HuH-7 (cell line): ENCODE measurements at places on chromosomes 3 and 15.

GRCh38 chr3:141386126-141386488 lies 17.8 kb downstream of the ZBTB38 start:
- no peak for DNase-seq

DNA sequence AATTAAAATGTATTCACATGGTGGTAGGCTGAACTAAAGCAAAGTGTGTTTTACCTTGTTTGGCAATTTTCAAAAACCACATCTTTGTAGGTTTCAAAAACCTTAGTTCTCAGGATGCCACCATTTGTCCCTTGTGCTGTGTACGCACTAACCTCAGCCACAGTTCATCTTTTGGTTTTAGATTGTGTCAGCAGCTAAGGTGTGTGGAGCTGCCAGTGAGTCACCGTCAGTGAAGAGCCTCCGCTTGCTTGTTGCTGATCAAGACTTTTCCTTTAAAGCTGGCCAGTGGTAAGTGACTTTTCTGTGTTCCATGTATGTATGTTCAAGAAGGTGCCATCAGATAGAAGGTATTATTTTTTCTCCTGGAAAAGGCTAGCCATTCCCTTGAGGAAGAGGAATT lies 21.1 kb downstream of the OXNAD1 start:
- no peak for DNase-seq

- DNase-seq: no peak
These were observed 128.0 kb downstream of the ATP8B4 start for GRCh38 chr15:49990835-49991545.

DNA sequence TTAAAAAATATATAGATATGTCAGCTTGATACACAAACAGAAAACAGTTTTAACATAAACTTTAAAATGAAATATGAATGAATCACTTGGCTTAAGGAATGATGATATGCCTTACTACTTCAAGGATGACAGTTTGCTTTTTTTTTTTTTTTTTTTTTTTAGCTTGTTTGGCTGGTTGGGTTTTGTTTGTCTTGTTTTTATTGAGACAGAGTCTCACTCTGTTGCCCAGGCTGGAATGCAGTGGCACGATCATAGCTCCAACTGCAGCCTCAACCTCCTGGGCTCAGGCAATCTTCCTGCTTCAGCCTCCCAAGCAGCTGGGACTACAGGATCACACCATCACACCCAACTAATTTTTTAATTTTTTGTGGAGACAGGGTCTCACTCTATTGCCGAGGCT lies 14.5 kb downstream of the LRRC2 start:
- no peak for DNase-seq

DNA sequence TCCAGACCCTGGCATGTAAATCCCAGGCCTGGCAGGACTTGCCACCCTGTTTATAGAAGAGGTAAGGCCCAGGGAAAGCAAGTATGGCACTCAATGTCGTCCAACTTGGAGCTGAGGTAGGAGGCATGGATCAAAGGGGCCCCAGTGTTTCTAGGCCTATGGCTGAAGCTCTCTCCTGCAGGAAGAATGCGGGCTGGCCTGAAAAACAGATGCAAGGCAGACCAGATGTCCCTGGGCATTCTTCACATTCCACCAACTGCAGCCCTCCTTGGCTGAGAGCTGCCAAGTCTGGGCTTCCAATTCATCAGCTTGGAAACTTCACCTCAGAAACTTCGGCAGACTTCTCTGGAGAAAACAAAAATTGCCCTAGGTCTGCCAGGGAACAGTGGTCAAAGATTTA lies 22.2 kb downstream of the MESD start:
- no peak for DNase-seq

- DNase-seq: no peak
These were observed 169.0 kb upstream of the NECTIN3 start for GRCh38 chr3:110902453-110903085.

GRCh38 chr15:36591536-36592411 lies 12.3 kb downstream of the CDIN1 start:
- no peak for DNase-seq

GRCh38 chr15:99090938-99091337 lies 13.9 kb upstream of the SYNM start:
- DNase-seq: no peak

GRCh38 chr3:40971191-40972168 lies 227.8 kb upstream of the CTNNB1 start:
- DNase-seq: peak; percentile 51

DNA sequence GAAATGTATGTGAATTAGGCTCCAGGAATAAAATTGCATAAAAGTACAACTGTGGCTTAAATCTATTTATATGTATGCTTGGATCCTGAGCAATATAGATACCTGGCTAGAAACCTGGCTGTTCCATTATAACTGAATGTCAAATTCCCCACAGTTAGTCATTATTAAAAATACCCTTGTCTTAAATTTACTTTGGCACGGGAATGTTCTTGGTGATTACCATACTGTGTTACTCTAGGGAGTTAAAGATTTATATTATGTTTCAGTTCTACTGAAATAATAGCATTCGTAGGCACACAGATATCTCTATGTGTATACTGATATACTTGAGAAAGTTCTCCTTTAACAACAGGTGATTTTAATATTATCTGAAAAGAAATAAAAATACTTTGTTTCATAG lies 394.1 kb downstream of the PTPRG start:
- no peak for DNase-seq

DNA sequence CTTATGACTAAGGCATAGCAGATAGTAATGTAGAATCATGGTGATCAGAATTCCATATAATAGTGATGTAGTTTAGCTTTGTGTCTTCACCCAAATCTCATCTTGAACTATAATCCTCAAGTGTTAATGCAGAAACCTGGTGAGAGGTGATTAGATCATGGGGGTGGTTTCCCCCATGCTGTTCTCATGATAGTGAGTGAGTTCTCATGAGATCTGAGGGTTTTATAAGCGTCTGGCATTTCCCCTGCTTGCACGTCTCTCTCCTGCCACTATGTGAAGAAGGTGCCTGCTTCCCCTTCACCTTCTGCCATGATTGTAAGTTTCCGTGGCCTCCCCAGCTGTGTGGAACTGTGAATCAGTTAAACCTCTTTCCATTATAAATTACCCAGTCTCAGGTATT lies 138.7 kb upstream of the CBLB start:
- DNase-seq: no peak

- no peak for DNase-seq
These were observed 71.4 kb upstream of the LRIG1 start for GRCh38 chr3:66572090-66572675.

- no peak for DNase-seq
These were observed 1066.5 kb downstream of the PLOD2 start for GRCh38 chr3:145094355-145094941.

DNA sequence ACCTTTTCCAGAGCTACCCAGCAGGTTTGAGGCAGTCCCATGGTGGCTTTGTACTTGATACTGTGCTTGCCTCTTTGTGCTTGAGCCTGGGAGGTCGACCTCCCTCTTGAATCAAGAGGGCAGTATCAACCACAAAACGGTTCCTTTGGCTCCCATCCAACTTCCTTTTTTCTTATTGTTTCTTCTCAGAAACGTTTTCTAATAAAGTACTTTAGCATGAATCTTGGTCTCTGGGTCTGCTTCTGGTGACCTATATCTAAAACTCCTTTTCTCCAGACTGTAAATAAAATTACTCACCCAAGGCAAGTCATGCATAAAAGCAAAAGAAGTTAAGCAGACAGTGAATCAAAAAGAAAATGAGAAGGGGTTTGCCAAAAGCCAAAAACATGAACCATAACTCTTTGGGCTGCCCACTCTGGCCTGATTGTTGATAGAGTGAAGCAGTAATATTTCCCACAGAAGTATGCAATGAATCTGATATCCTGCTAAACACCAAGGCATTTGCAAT lies 112.2 kb upstream of the SLC4A7 start:
- no peak for DNase-seq

- DNase-seq: no peak
These were observed 85.1 kb downstream of the PDCD6IP start for GRCh38 chr3:33883538-33883950.

DNA sequence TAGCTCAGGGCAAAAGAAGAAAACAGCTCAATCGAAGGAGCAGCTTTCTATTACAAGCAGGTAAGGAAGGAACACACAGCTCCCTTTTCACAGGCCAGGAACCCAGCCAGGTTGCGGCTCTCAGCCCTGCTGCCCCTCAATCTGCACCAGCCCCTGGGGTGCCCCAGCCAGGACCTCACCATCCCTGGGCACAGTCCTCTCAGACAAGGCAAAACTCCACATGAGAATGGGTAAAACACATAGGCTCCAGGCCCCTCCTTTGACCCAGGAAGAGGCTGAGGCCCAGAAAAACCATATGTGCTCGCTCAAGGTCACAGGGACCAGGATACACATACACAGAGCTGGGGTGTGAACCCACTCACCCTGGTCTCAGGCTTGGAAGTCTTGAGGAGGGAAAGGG lies 178.7 kb upstream of the TLE3 start:
- DNase-seq: no peak

DNA sequence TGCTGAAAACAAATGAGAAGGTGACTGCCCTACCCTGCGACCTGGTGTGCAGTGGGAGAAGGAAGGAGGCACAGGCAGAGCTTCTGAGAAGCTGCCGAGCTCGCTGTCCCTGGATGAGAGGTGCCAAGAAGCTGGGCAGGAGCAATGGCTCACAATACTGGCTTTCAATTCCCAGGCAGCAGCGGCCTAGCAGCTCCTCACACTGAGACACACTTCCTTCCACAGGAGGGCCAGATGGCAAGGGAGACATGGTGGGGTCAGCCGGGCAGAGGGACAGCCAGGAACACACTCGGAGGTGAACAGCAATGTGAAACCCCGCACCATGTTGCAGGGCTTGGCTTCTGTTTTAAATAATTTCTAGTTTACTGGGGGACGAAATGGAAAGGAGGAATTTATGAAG lies 314.6 kb downstream of the EPHB1 start:
- no peak for DNase-seq

DNA sequence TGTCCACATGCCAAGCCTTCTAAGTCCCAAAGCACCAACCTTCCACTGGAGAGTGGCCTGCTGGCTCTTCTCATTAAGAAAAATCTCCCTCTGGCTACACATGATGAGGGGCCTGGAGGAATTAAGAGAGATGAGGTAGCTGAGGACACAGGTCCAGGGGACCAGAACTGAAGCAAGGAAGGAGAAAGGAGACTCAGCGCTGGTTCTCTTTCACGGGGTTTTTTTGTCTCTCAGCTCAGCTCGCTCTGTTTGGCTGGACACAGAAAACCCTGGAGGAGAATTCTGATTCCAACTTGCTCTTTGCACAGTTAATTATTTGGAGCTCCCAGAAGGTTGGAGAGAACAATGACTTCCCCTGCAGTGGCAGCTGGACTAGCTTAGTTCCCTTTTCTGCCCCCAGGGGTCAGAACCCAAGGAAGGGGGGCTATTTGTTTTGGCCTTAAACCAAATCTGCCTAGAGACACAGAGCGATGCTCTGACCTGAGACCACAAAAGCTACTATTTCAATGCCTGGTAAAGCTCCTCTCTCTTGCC lies 507.6 kb downstream of the FHIT start:
- no peak for DNase-seq

DNA sequence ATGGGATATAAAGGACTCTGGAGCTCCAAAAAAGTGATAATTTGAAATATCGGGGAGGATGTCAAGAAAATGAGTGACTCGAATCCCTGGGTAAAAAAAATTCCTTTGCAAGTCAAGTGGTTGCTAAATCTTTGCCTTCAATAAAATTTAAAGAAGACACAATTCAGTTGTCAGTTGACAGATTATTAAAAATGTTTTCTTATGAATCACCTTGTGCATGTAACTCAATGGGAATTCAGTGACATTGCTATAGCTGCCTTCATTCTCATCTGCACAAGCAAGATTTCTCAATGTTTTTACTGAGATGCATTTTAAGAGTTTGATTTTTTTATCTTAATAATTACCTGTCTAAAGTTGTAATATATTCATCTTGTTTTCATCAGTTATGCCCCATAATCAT lies 264.0 kb upstream of the IL12A start:
- DNase-seq: no peak

GRCh38 chr3:112813723-112814171 lies 32.9 kb downstream of the CD200R1L start:
- no peak for DNase-seq

DNA sequence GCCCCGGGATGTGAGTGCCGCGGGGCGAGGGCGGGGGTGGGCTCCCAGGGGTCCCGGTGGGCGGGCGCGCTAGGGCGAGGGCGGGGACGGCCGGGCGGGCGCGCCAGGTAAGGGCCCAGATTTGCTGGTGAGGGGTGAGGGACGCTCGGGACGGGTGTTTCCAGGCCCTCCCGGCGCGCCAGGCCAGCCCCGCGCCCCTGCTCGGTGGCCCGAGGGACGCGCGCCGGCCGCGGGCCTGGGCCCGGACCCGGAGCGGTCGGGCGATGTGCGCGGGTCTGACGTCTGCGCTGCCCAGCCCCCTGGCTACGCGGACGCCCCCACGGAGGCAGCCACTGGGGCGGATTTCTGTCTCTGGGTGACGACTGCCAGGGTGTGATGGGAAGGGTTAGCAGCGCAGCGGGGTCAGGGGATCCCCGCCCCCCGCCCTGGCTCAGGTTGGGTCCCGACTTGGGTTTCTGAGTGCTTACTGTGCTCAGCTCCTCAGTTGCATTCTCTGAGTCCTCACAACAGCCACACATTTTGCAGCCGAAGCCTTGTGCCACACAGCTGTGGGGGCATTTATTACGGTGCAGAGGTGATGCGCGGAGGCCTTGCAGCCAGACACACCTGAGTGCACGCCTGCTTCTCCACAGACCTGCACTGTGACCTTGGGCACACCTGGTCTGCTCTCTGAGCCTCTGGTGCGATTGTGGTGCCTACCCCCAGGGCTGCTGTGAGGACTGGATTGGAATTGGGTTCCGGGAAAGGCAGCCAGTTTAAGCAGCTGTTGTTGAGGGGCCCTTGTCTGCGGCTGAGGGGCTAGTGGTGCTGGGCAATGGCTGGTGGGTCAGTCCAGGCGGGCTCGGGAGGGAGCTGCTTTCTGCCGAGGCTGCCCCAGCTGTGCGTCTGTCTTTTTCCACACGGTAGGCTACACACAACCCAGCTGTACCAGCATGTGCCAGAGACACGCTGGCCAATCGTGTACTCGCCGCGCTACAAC lies 523 bp downstream of the HDAC11 start:
- DNase-seq: no peak

DNA sequence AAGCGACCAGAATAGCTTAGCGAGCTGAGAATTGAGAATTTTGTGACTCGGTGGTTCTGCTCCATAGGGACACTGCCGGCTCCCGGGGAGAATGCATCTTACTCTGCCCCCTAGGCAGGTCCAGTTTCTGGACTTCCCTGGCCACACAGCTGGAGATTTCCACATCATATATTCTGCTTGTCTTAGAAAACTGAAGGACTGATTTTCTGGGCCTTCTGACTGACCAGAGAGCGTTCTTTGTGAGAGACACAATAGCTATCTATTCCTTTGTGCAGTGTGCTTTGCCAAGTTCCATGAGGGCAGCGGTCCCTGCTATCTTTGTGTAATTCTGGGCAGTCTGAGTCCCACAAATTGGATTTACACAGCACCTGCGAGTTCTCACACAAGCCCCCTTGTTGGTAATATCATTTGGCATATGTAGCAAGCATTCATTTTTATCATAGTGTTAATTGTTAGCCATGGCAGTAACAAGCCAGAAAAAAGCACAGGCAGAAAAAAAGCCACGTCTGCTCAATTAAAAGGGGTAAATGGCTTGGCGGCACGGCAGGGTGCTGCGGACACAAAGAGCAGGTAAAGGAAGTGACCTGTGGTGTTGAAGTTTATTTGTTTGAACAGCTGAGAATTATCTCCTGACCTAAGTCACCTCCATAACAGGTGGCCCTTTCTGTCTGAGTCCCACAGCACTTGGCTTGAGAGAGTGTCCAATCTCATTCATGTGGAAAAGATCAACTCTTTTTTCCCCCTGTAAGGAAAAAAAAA lies 688.7 kb downstream of the TUSC7 start:
- DNase-seq: no peak

- no peak for DNase-seq
These were observed 63.1 kb downstream of the SERP1 start for GRCh38 chr3:150483226-150483625.

- DNase-seq: peak; percentile 26
These were observed 74.8 kb downstream of the AQP9 start for GRCh38 chr15:58212909-58213526.
